Activated CD4-positive, alpha-beta T cell treated with anti-CD3 and anti-CD28 coated beads, Interleukin-2, amount 10 ng/mL, durations not matched to agents 7 days and 5 days (primary cell): ENCODE measurements at places on chromosomes 11 and 22. TPM values are rescaled to one million over a fixed set of nuclear protein-coding genes. Genes with fewer than 3 reads are reported as not detected.

DNA sequence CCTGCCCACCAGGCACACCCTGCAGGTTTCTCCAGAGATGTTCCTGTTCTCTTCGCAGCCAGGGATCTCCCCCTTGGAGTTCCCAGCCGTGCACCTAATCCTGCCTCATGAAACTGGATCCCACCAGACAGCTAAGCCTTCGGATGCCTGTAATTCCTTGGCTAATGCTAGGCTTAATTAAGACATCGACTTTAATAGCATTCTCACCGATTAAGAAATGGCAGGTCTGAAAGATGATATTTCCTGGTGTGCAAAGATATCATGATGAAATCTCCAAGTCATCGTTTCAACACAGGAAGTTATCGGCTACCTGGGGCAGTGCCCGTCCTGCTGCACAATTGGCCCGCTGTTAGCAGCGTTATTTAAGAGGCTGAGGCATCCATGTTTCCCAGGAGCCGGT, 41.5 kb upstream of the CCND1 start:
- H3K4me1 ChIP-seq = no peaks in the 10 kb centered on the region
- H3K36me3 ChIP-seq = no peaks in the 10 kb centered on the region
- H3K4me3 ChIP-seq = no peak overlapping the region

- H3K27me3 ChIP-seq = no peaks in the 10 kb centered on the region
- no peak for DNase-seq
- H3K27ac ChIP-seq = no peak overlapping the region
- H3K36me3 ChIP-seq = no peaks in the 10 kb centered on the region
Measured at GRCh38 chr11:114876234-114876633, 197.9 kb downstream of the NXPE2 start.

- H3K27me3 ChIP-seq = no peaks in the 10 kb centered on the region
- no peak overlapping the region for H3K27ac ChIP-seq
- no peak overlapping the region for H3K4me3 ChIP-seq
- no peak for DNase-seq
Measured at GRCh38 chr11:46597609-46598219, 3.9 kb upstream of the AMBRA1 start.

DNA sequence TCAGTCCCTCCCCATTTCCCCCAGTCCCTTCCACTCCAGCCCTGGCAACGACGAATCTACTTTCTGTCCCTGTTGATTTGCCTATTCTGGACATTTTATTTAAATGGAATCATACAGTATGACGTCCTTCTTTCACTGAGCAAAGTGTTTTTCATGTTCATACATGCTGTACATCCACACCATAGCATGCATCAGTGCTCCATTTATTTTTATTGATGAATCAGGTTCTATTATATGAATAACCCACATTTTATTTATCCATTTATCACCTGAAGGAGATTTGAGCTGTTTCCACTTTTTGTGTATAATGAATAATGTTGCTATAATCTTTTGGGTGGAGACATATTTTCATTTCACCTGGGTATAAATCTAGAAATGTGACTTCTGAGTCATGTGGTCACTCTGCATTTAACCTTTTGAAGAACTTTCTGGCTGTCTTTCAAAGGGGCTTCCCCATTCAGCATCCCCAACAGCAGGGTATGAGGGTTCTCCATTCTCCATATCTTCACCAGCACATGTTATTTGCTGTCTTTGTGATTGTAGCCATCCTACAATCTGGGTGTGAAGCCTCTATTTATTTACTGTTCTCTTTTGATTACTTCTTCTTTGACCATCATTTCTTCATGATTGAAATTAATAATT, 531.7 kb downstream of the ETS1 start:
- H3K4me1 ChIP-seq = peaks cover 50% of the 10 kb centered on the region
- peak overlapping the region; percentile 66 for H3K27ac ChIP-seq
- no peak overlapping the region for H3K4me3 ChIP-seq
- H3K27me3 ChIP-seq = no peaks in the 10 kb centered on the region
- no peak for DNase-seq

DNA sequence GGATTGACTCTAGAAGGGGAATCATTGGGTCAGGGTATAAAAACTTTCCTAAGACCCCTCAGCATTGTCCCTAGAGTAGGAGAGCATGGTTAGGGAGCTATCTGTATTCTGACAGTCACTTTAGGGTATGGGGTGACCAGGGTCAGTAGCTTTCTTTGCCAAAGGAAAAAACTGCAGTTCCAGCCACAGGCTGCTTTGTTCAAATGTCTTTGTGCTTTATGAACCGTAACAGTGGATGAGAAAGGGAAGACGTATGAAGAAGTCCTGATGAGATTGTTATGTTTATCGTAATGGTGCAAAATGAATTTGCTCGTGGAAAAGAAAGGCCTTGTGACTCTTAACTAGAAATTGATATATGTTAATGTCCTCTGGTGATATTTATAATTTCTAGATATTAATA, 30.0 kb downstream of the CYB5R2 start:
- no peak overlapping the region for H3K4me3 ChIP-seq
- H3K36me3 ChIP-seq = peaks cover 4% of the 10 kb centered on the region
- no peak for DNase-seq

The DDX25 gene
- 0.12 TPM for total RNA-seq

GRCh38 chr11:59183771-59184170, 11.8 kb downstream of the DTX4 start:
- DNase-seq = no peak
- H3K4me3 ChIP-seq = no peak overlapping the region
- no peaks in the 10 kb centered on the region for H3K36me3 ChIP-seq
- H3K27me3 ChIP-seq = no peaks in the 10 kb centered on the region
- H3K27ac ChIP-seq = no peak overlapping the region

DNA sequence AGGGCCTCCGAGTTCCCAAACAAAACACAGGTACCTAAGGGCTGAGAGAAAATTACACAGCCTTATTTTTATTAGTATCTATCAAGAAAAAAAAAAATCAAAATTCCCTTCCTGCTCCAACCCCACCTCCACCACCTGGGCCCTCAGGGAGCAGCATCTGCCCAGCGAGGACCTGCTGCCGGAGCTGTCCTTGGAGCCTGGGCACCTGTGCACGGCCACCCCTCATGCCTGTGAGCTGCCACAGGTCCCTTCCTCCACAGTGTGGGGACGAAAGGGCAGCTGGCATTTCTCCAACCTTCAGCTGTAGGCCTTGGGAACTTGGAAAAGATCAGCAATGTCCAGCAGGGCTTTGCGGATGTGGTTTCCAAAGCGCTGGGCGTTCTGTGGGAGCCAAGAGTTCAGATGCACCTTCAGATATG, 6.3 kb upstream of the SYCE3 start:
- peaks cover 4% of the 10 kb centered on the region for H3K4me1 ChIP-seq
- H3K27me3 ChIP-seq = peaks cover 4% of the 10 kb centered on the region
- H3K36me3 ChIP-seq = peaks cover 35% of the 10 kb centered on the region
- DNase-seq = no peak
